ENCODE measurements at places on chromosomes 6 and 20. TPM values are rescaled to one million over a fixed set of nuclear protein-coding genes. Genes with fewer than 3 reads are reported as not detected.

DNA sequence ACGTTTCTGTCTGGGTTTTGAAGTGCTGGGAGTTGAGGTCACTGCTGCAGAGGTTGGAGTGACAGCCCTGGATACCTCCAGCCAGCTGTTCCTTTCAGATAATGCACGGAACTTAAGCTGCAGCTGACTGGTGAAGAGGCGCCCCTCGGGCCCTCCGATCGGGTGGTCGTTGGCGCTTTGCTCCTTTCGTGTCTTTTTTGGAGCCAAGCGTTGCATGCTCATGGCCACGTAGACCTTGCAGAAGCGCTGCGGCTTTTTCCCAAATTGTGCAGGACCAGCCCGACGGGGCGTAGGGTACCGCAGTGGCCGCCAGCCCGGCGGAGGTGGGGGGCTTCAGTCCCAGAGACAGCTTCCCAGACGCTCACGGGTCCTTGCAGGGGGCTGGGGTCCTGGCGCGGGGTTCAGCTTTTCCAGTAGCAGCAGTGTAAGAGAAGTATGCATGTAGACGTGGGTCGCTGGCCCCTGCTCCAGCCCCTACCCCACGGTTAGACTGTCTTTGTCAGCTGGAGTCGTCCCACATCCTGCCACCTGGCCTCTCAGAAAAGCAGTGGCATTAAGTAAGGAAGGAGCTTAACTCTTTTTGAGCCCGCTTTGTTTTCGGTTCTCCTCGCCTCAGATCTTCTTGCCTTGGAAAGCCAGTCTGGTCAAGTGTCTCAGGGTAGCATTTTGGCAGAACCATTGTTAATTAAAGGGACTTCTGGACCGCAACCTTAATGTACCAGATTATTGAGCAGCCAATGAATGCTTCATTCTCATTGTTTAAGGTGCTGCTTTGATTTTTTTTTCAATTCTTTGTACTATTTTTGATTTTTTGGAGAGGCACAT lies 838 bp downstream of the TNFAIP3 start:
- DNase-seq, result no peak
- peak overlapping the region; percentile 86 for H3K4me3 ChIP-seq
- H3K27ac ChIP-seq, result peak overlapping the region; percentile 77

GRCh38 chr6:51513891-51514747 lies 573.3 kb downstream of the PKHD1 start:
- no peaks in the 10 kb centered on the region for H3K4me1 ChIP-seq

DNA sequence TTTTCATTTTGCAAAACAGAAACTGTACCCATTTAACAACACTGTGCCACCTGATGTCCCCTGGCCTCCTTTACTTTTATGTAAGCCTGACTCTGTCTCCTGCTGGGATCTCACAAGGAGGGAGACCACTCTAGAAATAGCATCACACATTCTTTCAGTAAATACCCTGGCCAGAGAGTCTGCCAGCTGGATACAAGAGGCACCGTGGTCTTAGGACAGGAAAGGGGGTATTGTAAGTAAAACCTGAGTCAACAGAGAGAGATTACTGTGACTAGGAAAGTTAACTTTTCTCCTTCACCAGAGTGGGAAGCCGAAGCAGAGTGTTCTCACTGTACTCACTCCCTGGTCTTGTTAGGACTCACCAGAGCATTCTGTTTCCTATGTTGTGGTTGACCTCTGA lies 27.8 kb downstream of the CMTR1 start:
- DNase-seq, result no peak
- H3K36me3 ChIP-seq, result peaks cover 14% of the 10 kb centered on the region
- H3K27me3 ChIP-seq, result no peaks in the 10 kb centered on the region
- peaks cover 8% of the 10 kb centered on the region for H3K4me1 ChIP-seq

Gene PCSK2
- not detected for total RNA-seq

Measured in fibroblast of lung (primary cell).